ENCODE measurements at places on chromosomes 1 and 21.

DNA sequence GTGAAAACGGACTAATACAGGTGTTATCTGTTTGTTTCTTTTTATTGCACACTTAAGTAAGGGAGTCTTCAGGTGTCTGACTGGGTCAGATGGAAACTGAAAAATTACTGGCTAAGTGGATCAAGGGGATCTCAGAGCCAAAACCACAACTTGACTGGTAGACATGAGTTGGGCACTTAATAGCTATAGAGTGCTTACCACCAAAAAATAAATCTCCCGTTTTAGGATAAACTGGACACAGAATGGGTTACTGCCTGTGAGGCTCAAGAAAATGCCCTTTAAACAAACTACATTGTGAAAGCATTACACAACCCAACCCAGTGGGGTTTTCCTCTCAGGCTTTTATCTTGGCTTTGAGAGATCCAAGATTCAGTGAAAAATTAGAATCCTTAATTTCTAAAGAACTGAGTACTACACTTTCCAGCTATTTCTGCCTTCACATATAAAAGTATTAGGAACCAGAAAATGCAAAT lies 134.0 kb upstream of the LYPLAL1 start:
- no peak for DNase-seq

- DNase-seq = no peak
Observed at GRCh38 chr1:40824591-40825434, 37.4 kb downstream of the CITED4 start.

GRCh38 chr1:235460770-235461169 lies 43.5 kb downstream of the B3GALNT2 start:
- no peak for DNase-seq

DNA sequence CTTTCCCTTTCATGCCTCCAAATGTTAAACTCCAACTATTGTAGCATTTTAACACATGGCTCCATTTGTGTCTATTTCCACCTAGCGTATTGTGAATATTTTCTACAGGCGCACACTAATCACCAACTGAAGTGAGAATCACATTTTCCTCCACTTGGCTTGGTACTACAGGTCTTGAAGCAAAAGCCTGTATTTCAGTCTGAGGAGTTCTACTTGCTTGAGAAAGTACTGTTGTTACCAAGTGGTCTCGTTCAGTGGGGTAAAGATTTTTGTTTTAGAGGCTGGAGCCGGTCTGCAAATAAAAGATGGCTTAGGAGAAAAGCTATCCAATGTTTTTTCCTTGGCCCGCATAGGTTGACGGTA lies 550 bp upstream of the PTBP2 start:
- DNase-seq = no peak

Data from GF-D8 (cell line).